ENCODE measurements at places on chromosomes 13 and 19.

- no peak for DNase-seq
Observed at GRCh38 chr13:19362946-19363510, 181.4 kb upstream of the TUBA3C start.

DNA sequence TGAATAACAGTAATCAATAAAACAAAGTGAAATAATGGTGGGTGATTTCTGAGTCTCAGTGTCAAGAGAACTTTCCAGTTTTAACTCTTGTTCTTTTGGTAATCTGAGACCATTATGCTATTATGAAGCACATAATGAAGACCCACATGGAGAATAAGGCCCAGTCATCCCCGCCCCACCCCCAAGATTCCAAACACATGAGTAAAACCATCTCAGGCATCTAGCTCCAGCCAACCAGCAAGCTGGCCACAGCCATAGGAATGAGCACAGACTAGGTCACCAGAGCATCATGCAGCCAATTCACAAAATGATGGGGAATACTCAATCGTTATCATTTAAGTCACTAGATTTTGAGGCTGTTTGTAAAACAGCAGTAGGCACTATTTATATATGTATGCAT is 1769.0 kb upstream of the PCDH20 start:
- DNase-seq: no peak

DNA sequence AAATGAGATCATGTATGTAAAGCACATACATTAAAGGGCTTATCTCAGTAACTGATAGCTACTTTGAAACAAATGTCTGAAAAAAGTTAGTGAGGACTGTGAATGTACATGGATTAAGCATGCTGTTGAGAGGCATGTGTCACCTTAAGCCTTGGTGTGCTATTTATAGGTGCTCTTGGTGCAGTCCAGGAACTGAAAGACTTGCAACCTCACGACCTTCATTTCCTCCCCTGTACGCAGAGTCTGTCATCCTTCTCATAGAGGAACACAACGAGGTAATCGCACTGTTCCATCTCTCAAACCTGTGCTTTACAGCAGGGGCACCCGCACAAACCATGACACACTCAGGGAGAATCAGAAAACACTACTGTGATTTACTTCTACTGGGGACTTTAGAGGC is 65.6 kb downstream of the UFM1 start:
- no peak for DNase-seq

GRCh38 chr13:111789420-111789819 is 277.5 kb upstream of the SOX1 start:
- DNase-seq: no peak

DNA sequence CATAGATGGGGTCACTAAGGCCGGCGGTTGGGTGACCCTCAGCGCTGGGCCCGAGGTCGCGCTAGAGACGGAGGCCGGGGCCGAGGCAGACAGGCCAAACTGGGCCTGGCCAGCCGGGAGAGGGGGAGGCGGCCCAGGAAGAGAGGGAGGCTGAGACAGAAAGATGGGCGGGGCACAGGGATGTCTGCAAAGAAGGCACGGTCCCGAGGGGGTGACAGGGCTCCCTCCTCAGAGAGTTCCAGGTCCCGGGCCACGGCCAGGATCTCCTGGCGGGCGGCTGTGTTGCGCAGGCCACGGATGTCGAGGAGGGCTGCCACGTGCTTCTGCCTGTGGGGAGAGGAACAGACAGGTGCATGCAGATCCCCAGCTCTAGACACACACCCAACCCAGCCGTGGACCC is 32.2 kb downstream of the EXOC3L2 start:
- DNase-seq: no peak

- no peak for DNase-seq
Observed at GRCh38 chr19:6228551-6229215, 51.1 kb downstream of the MLLT1 start.

DNA sequence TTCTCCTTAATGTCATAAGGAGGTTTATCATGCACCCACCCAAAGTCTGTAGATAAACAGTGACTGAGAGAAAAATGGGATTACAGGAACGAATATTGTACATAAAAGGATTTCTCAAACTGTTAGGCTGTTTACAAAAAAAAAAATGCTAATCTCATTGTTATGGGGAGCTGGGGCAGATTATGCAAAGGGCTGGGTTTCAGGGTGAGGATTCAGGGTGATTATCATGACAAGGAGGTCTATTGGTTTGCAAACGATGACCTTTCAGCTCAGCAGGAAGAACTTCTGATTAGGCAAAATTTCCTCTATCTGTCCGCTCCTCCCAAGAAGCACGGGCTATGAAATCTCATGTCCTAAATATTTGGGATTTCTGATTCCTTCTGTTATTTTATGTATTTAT is 41.4 kb downstream of the NLRP12 start:
- DNase-seq: no peak

DNA sequence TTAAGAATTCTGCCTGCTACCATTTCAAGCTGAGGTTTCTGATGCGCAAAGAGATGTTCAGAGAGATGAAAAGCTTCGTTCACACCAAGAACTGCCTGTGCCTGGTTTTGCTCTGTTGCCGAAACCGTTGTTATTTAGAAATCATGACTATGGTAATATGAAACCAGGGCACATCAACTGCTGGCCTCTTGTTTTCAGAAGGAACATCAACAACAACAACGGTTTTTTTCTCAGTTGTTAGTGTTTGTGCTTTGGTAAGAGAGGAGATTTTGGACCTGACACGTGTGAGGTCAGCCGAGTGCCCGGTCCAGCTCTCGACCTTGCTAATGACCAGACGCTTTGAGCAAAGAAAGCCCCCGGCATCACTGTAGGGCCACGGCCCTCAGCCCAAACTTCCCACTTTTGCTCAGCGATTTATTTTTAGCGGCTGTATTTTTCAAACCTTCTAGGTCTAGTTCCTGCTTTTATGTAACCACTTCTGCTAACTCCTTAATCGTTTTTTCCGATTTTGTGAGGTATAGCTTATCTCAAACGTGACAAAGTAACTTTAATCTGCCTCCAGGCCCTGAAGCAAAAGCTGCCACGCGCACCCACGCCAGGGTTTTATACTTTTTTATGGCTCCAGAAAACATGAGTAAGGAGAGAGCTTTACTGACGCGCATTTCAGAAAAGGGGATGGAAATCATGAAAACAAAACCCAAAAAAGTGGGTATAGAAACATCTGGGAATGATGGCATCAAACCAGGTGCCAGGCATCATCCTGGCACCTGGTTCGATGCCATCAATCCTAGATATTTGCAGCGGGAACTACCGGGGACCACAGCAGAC is 42.0 kb downstream of the KLF2 start:
- DNase-seq: no peak

DNA sequence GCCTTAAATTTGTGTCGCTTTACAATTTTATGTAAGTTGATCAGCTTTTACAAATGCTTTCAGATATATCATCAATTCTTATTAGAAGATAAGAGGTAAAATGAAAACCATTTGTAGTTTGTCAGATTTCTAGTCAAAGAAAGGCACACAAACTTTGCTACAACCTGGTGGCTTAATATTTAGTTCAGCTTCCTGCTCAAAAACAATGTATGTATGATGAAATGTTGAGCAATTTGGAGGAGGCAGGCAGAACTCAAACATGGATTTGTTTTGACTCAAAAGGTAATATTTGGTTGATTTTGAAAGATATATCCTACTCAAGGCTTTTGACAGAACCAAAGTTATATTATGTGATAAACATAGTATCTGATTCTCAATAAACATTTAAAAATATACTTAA is 24.2 kb downstream of the NEK5 start:
- DNase-seq: no peak

DNA sequence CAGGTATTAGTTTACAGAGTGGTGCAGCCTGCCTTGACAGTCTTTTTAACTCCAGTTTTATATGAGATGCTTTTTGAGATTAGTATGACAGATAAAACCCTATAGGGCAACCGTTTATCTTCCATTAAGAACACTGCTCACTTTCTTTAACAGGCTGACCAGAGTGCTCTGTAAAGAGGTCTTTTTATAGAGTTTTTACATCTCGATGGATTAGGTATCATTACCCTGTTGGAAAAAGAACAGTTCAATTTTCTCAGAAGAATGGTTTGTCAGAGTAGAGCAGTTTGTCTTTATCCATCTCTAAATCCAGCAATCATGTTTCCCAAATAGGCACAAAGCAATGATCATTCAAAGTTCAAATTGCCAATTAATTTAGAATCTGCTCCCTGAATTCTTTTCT is 395.2 kb upstream of the ARGLU1 start:
- DNase-seq: no peak

DNA sequence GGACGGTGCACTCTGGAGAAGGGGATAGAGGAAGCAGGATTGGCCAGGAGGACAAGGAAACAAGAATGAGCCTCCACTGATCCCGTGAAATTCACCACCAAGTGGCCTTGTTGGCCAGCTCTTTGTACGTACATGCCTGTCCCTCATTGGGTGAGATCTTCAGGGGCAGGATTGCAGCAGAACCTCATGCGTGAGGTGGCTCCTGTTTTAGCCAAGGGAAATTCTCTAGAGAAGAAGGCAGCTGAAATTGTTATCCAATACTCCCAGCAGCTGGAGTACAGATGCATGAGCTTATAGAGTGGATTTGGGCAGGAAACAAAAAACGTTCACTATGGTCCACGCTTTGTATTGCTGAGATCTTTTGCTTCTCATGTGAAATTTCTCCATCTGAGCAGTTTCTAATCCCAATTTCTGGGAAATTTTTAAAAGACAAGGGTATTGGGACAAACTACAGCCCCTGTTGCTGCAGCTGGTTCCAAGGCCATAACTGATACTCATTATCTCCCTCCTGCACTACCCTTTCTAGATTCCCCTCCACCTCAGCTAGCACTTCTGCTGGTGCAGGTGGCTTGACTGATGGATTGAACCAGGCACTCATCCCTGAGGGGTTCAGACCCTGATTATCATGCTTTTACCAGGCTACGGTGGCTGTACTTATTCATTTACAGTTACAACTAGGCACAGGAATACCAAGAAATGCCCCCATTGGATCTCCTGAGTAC is 3.9 kb upstream of the RNF6 start:
- DNase-seq: no peak

- DNase-seq: no peak
Observed at GRCh38 chr13:33052506-33053280, 36.5 kb downstream of the KL start.

DNA sequence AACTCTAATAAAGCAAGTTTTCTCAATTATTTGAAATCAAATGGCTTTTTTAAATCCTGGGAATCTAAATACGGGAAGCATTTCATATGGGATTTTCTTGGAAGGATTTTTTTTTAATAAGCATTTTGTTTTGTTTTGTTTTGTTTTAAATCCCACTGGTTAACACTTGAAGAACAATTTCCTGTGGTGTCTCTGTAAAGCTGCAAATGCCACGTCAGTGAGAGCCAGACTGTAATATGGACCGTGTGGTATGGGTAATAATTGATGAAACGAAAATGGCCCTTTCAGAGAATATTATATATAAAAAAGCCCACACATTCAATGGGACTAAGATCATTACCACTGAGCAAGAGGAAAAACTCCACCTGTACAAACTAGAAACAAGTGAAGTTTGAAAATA is 33.9 kb upstream of the MIR17HG start:
- no peak for DNase-seq

- no peak for DNase-seq
Observed at GRCh38 chr19:12967907-12968306, 1.5 kb upstream of the DAND5 start.

DNA sequence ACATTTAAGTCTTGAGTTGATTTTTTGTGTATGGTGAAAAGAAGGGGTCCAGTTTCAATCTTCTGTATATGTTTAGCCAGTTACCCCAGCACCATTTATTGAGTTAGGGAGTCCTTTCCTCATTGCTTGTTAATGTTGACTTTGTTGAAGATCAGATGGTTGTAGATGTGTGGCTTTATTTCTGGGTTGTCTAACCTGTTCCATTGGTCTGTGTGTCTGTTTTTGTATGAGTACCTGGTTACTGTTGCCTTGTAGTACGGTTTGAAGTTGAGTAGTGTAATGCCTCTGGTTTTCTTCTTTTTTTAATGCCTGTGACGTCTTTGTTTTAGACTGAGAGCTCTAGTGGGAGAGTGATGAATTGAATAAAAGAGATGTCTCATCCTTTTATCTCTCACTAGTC is 83.2 kb downstream of the NBEA start:
- DNase-seq: no peak

DNA sequence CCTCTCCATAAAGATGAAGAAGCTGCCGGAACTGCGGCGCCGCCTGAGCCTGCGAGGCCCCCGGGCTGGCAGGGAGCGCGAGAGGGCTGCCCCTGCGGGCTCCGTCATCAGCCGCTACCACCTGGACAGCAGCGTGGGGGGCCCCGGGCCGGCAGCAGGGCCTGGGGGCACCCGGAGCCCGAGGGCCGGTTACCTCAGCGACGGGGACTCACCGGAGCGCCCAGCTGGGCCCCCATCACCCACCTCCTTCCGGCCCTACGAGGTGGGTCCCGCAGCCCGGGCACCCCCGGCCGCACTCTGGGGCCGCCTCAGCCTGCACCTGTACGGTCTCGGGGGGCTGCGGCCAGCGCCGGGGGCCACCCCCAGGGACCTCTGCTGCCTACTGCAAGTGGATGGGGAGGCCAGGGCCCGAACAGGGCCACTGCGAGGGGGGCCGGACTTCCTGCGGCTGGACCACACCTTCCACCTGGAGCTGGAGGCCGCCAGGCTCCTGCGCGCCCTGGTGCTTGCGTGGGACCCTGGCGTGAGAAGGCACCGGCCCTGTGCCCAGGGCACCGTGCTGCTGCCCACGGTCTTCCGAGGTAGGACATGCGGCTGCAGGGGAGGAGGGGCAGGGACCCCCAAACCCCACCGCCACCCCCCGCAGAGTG is 2.7 kb downstream of the SYDE1 start:
- DNase-seq: no peak

DNA sequence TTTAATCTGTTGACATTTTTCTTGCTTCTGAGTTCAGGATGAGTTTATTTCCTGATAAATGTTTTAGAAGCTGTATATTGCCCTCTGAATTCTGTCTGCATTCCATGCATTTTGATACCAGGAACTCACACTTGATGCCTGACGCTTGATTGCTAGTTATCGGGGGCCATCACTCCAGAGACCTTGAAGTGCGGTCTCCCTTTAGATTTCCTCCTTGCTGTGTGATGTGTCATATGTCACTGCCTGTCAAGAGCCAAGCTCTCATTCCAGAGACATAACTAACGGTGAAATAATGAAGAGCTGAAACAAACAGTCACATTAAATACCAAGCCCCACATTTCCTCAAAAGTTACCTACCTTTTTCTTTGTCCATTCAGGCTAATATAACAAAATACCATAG is 155.5 kb downstream of the TNFSF13B start:
- DNase-seq: no peak

DNA sequence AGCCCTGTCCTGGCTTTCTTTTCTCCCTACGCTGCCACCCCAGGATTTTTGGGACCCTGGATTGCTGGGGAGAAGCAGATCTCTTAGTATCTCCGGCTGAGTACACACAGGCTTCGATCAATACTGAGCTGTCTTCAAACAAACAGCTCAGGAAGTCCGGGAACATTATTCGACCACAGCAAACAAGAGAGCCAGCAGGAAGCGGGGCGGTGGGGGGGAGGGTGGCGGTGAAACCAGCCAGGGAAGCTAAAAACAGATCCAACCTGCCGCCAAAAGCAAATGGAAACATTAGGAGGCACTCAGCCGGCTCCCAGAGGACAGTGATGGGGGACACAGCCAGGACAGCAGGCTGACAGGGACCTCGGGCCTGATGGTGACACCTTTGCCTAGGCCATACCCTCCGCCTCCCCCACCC is 12.2 kb upstream of the BCAM start:
- peak; percentile 69 for DNase-seq
